ENCODE measurements at places on chromosomes 1 and 21.

GRCh38 chr1:6110326-6110725 lies 64.6 kb downstream of the KCNAB2 start:
- no peak for DNase-seq

- DNase-seq, result peak; percentile 79
These were observed at the start of gene C1orf56 for GRCh38 chr1:151047591-151047924. C1orf56 (plus strand) TSS chr1:151047751; CDS start chr1:151047848, 97 bp downstream.

- no peak for DNase-seq
These were observed 12.7 kb upstream of the RAB42 start for GRCh38 chr1:28579401-28579800.

- DNase-seq, result no peak
These were observed 15.9 kb upstream of the BTG2 start for GRCh38 chr1:203289281-203289981.

- DNase-seq, result no peak
These were observed 18.2 kb downstream of the CRYZ start for GRCh38 chr1:74714429-74715235.

GRCh38 chr1:34331020-34331926 lies 154.6 kb downstream of the C1orf94 start:
- DNase-seq, result no peak

DNA sequence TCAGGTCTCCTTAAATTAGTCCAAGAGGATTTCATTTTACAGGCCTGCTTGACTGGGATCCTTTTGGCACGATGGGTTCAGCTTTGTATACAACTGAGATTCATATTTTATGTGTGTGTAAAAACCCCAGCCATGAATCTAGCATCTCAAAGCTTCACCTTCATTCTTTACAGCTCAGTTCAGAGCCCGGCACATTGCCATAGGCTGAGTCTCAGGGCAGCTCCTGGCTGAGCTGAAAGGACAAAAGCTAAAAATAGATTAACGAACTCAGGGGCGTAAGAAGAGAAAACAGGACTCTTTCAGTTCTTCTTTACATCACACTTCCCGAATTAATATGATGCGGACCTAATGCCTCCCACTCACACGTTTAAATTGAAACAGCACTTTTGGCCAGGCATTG lies 262.8 kb upstream of the PBX1 start:
- no peak for DNase-seq

DNA sequence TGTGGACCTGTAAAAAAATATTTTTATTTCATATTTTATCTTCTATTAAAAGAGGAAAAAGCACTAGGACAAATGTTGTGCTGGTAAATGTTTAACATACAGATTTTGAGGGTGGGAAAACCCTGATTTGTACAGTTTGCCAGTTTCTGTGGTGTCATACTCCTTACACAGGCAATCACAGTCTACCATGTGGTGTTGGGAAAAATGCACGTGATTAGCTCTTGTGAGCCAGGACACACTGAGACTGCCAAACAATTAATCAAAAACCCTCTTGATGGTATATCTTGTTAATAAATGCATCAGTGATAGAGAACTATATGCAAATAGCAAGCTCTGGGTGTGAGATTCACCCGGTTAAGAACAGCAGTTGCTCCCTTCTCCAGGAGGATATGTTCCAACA lies 136.5 kb upstream of the ZC3H11B start:
- DNase-seq, result no peak

DNA sequence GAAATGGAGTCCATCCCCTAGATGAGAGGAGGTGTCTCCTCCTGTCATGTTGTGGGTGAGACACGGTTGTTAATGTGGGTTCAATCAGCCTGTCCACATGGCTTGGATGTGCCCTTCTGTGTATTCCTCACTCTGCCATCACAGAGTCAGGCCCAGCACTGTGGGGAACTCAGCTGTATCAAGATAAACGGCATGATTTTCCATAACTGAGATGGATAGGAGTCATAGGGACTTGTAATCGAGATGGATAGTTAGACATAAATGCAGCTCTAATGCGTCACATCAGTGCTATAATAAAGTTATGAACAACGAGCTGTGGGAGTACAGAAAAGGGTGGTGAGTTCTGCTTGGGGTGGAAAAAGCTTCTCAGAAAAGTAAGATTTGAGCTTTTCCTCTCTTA lies 152.9 kb downstream of the RWDD3 start:
- DNase-seq, result no peak

DNA sequence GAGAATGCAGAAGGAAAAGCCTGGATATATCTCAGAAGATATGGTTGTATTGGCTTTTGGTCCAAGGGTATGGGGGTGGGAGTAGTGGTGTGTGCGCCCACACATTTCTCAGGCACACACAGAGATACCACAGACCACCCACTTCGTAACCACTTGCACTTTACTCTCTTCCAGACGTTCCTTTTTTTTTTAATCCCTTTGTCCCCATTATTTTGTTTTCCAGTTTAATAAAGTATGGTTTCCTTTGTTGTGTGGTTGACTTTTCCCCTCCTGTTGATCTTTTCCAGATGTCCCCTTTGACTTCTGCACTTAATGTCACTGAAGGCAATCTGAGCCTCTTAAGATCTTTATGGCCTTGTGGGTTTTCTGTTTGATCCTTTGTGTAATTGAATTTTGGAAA lies 10.5 kb upstream of the TARS2 start:
- no peak for DNase-seq

GRCh38 chr1:115230281-115230680 lies 107.8 kb downstream of the NGF start:
- no peak for DNase-seq

DNA sequence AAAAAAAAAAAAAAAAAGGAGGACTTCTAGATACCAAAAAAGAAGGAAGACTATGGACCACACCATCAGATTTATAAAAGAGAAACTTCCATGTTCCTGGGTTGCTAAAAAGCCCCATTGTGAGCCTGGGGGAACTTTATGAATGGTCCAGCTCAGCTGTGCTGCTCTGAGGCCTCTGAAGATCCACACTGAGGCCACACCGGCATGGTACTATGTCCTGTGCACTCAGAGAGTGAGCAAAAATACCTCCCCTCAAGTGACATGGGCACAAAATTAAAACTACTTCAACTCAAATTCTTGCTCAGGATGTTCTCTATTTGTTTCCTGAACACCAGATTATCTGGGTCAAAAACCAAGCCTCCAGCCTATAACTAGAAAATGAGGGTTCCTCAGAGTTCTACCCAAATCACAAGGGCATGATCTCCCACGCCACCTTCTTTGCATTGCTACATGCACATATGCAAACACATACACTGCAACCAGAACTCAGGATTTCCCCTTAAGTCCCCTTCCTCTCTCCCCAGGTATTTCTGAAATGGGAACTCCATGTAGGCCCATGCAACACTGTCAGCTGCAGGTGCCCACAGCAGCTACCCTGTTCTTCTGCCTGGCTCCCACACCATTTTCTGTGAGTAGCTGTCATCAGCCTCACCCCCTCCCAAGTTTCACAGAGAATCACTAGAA lies 94.4 kb downstream of the SH3GLB1 start:
- DNase-seq, result no peak

DNA sequence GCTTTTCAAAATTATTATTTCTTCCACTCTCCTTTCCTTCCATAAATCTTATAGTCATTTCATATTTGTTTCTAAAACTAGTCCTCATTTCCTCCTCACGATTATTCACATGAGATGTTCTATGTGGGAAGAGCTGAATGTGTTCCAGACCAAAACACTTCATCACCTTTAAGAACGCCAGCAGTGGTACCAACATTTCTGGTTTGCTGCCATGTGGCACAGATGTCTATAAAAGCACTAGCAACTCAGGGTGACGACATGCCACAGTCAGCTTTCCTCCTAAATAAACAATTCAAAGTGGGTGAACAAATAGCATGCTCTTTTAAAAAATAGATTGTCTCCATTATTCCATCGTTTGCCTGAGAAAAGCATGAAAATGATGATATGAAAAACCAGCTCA lies 1217.8 kb upstream of the ADGRL2 start:
- no peak for DNase-seq

GRCh38 chr1:227562933-227563323 lies 428 bp upstream of the ZNF678 start:
- DNase-seq, result no peak

DNA sequence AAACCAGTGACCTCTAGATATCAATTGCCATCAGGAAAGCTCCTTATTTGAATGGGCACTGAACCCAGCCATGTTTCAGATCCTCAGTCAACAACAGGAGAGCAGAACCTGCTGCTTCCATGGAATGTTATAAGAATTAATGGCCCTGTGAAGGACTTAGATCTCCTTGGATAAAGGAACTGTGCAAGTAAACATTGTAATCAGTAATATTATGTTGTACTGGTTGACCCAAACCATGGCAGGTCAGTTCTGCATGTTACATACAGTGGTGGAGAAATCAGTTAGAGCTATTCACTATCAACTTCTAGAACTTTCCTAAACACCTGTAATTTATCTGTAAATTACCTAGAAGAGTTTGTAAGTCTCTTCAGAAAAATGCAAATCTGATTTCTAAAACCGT lies 11.2 kb upstream of the CLDN8 start:
- DNase-seq, result no peak

DNA sequence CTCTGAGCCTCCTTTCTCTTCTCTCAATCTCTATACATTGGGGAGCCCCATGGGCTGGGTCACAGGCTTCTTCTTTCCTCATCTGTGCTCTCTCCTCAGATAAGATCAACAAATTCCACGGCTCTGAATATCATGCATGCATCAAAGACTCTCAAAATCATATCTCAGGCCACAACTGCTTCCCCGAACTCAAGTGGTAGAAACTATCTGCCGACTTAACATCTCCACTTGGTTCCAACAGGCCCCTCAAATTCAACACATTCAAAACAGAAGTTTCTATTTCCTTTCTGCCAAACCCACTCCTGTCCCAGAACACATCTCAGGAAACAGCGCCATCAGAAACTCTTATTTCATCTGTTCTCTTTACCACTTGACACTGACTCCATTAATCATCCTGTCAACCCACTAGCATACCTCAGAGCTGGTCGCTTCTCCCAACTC lies 16.7 kb downstream of the DDX59 start:
- DNase-seq, result no peak

- DNase-seq, result no peak
These were observed 364.7 kb downstream of the PTPRU start for GRCh38 chr1:29601021-29601420.

DNA sequence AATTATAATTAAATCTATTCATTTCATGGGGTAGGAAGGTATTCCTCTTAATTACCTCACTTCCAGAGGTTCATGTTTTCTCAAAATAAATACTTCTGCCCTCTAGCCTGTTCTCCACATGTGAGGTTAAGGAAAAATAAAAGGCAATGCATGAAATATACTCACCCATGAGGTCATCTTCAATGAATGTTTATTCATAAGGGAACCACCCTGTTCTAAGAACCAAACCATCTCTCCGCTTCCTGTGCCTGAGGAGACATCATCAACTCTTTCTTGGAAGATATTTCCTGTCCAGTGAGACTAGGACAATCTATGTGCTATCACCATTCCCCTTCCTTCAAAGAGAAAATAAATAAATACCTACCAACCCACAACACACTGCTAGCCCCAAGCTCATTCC lies 513.7 kb upstream of the PLXNA2 start:
- no peak for DNase-seq

GRCh38 chr1:235597867-235598553 lies 51.6 kb downstream of the GNG4 start:
- no peak for DNase-seq

DNA sequence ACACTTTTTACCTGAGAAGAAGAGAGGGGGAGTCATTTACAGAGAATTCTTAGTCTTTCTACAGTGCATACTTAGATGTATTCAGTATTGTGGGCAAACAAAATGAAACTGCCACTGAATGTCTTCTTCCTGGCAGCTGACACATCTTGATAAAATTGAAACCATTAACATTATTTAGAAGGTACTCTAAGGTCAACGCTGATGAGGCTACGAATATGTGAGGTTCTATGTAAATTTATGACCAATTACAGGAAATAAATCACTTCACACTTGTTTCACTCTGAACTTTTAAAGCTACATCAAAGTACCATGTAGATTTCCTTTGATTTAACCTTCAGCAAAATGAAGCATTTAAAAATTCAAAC lies 51.3 kb upstream of the GFI1 start:
- DNase-seq, result no peak

DNA sequence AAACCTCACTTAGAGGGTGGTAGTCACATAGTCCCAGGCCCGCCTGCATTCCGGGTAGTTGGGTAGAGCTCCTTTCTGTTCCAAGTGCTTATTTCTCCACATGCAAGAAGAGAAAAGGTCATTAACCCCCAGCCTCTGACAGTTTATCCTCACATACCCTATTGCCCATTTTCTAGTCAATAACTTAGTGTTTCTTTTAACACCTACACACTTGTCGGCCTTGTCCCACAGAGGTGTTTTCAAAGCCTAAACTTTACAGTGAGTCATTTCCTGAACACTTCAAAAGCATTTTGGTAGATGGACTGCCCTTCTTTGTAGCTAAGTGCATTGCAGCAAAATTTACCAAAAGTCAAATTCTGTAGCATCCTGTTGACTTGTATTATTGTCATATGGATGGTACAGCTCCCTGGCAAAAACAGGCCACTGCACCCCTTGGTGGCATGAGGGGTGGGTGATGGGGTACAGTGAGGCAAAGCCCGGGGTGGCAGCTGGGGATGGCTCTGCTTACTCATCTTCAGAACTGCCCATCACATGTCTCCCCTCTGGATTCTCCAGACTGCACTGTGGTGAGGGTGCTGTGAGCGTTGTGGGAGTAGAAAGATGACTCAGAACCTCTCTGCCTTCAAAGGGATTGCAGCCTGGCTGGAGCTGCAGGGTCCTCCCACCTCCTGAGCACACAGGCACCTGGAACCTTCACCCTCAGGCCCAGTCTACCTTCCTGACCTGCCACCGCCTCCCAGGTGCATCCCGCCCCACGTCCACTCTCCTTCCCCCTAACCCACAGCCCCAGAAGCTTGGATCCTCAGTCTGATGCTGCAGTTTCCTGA lies 45.8 kb upstream of the DMRTB1 start:
- no peak for DNase-seq

- DNase-seq, result no peak
These were observed 72.7 kb downstream of the IER5 start for GRCh38 chr1:181160998-181161870.

DNA sequence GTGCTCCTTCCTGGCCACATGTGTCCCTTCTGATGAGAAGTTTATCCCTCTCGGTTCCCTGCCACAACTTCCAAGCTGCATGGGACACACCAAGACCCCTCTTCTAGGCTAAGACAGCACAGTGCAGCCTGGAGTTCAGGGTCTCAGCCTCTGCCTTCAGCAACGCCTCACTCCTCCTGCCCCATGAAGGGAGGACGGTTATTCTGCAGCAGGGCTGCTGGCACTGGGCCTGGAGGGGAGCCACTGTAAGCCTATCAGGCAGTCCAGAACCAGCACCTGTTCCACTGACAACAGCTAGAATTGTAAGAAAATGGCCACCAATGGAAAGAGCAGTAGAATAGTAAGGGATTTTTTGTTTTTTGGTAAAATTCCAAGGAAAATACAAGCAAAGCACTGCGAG lies 72.3 kb downstream of the GALNT2 start:
- no peak for DNase-seq

GRCh38 chr1:209526137-209526536 lies 57.4 kb upstream of the CAMK1G start:
- DNase-seq, result no peak
